NCI-H2107 (cell line): ENCODE measurements at places on chromosomes 2 and 18.

DNA sequence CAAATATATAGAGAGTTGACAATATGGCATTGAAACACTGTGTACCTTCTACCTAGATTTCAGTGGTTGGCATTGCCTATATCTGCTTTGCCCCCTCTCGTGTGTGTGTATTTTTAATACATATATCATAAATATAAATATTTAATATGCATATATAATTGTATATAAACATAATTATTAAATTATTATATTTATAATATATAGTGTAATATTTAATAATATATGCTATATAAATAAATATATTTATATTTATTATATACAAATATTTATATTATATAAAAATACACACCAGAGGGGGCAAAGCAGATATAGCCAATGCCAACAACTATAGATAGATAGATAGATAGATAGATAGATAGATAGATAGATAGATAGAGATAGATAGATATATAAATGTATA lies 124.1 kb downstream of the KIAA1328 start:
- DNase-seq, result no peak

DNA sequence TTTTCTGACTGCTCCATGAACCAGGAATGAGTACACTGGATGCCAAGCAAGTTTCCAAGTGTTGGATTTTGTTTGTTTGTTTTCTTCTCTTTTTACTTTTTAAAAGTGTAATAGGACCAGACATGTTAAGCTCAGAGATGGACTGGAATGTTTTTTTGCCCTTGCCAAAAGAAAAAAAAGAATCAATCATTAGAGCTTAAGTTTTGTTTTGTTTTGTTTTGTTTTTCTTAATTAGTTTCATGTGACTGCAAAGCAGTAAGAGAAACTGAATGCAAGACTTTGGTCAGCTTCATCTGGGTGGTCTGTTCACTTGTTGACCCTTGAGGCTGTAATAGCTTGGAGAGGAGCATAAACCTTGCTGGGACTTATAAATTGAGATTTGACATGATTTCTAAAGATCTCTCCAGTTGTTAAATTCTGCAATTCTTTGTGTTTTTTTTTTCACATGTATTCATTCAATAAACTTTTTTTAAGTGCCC lies 42.4 kb upstream of the SLC1A4 start:
- no peak for DNase-seq

- DNase-seq, result no peak
Observed at GRCh38 chr2:216659276-216659675, 26.1 kb downstream of the IGFBP2 start.

GRCh38 chr2:54724560-54725342 lies 1.3 kb downstream of the EML6 start:
- no peak for DNase-seq

DNA sequence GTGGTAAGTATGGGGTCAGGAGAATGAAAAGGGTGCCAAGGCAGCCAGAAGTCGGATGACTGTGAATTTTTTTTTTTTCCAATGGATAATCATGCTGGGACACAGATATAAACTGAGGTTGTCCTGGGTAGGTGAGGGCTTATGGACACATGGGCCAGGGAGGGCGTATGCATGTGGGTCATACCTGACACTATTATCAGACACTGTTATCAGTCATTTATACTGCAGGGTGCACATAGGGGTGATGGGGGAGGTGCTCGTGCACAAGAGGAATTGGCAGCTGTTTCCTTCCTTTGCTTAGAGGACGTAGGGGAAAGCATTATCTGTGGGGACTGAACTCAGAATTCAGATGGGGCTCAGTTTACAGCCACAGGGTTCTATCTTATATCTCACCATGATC lies 10.1 kb downstream of the CTIF start:
- DNase-seq, result no peak

GRCh38 chr2:212223696-212224095 lies 314.9 kb downstream of the ERBB4 start:
- DNase-seq, result no peak

DNA sequence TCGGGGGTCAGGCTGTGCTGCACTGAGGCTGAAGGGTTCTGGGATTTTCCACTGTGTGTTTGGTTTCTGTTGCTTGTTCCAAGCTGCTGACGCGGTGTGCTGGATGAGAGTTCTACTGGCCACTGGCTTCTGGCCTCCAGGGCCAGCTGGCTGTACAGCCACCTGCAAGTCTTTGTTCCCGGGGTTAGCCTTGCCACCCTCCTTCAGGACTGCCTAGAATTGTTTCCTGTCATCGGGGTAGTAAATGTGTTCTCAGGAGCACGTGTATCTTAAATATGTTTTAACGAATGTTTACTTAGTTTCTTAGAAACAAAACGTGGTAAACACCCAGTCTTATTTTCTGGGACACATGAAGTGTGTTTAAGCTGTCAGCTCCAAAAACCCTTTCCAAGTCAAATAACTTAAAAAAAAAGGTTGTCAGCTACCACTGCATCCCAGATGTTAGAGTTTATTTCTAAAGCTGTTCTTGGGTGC lies 231.2 kb downstream of the AGAP1 start:
- DNase-seq, result no peak

DNA sequence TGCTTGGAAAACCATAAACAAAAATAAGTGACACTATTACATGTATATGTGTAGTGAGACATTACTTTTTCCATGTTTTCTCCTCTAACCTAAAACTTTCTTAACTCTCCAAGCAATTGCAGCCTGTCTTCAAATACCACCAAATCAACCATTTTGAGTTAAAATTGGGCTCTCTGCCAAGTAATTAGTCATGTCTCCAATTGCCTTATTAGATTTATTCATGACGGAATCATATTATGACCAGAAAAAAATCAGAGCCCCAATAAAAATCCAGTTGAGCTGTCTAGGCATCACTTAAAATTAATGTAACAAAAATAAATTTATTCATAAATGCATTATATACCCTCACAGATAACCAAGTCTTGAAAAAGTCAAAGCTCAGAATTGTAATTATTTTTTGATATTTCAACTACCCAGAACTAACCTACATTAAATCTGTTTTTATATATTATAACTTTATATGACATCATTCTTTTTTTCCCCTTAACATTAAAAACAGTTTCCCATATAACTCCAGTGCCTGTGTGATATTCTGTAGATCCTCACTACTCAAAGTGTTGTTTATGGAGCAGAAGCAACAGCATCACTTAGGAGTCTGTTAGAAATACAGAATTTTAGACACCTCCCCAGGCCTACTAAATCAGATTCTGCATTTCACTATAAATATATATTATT lies 157.0 kb downstream of the ERBB4 start:
- DNase-seq, result no peak

GRCh38 chr2:69789772-69790600 lies 39.5 kb upstream of the GMCL1 start:
- no peak for DNase-seq

- no peak for DNase-seq
Observed at GRCh38 chr2:164725542-164725941, 104.3 kb upstream of the GRB14 start.

DNA sequence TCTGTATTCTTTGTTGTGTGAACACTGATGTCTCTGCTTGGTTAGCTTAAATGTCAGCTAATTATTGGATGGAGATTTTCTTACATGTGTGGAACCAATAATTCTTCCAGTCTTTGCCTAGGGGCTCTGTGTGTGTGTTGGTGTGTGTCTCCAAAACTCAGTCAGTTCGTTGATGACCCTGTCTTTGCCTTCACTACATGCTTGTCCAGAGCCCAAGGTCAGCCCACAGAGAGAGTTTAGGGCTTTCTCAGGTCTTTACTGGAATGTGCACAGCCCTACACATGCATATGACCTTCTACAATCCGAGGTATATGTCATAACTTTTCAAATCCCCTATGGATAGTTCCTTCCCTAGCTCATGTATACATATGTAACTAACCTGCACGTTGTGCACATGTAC lies 74.1 kb upstream of the LDAH start:
- no peak for DNase-seq

DNA sequence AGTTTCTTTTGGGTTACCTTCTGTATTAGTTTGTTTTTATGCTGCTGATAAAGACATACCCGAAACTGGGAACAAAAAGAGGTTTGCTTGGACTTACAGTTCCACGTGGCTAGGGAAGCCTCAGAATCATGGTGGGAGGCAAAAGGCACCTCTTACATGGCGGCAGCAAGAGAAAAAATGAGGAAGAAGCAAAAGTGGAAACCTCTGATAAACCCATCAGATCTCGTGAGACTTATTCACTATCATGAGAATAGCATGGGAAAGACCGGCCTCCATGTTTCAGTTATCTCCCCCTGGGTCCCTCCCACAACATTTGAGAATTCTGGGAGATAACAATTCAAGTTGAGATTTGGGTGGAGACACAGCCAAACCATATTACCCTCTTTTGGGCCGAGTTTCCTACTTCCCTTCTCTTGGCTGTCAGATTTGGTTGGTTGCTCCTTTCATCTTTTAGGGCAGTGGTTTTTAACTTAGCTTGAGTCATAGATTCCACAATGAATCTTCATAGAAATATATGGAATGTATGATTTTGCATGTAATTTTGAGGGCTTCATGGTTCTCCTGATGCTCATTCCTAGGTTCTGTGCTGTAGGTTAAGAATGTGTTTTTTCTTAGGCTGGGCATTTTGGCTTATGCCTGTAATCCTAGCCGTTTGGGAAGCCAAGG lies 44.2 kb downstream of the CEP192 start:
- DNase-seq, result no peak

- no peak for DNase-seq
Observed at GRCh38 chr2:231541645-231542044, 11.4 kb upstream of the NMUR1 start.

- no peak for DNase-seq
Observed at GRCh38 chr18:23220355-23220754, 85.1 kb downstream of the CABLES1 start.

DNA sequence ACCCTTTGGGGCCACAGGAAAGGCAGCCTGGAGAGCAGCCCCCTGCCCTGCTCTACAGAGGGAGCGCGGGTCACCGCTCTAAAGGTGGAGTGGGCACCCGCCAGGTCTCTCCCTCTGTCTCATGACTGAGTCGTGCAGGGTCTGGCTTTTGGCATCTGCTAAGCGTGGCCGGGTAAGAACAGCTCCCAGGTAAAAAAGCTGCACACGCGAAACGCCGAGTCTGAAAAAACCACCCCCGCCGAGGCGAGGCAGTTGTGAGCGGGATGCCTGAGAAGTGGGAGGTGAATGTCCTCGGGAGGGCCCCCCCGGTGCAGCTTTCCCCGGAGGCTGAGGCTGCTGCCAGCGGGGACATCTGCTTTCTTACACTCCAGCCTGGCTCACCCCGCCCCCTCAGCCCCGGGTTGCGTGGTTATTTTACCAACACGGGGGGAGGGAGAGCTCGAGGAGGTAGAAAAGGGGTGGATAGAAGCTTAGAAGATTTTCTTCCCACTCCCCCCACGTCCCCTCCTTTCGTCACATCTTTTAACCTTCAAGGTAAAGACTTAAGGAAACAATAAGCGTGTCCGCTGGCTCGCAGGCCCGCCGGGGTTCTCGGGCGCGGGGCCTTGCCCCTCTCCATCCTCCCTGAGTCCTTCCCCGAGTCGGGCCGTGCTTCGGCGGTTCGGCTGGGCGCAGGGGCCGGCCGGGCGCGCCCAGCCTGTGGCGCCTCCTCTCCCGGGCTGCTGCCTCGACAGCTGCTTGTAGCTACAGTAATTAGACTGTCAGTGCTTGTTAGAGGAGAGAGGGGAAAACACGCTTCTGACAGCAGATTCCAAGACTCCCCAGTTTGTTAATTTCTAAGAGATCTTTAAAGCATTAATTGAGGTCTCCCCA lies 70.6 kb upstream of the PSMD14 start:
- DNase-seq, result no peak

DNA sequence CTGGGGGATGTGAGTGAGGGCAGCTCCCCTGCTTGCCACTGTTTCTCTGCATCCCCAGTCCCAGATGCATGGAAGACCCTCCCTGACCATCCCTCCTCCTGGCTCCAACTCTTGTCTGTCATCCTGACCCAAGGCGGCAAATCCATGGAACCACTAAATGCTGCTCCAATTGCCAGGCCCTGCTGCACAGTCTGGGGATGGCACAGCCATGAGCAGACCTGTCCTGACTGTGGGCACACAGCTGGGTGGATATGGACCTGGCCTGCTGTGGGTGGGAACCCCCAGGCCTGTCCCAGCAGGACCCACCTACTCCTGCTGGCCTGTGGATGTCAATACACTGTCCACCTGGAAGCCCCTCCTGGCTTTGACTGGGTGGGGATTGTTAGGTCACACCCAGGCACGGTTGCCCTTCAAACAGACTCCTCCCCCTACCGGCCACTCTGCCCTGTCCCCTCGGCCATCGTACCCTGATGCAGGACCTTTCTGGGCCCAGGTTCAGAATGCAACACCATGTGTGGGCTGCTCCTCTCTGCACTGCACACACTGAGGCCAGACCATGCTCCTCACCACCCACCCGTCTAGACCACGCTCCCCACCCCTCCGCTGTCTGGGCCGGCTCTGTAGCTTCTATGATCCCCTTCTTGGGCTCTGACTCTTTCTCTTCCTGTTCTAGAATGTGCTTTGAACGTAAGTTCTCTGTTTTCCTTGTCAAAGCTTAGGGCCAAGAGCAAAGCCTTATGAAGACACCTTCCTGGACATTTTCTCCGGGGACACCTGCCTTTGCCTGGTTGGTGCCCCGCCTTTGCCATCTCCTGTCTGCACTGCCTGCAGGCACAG lies 57.9 kb downstream of the INPP5D start:
- DNase-seq, result no peak

GRCh38 chr18:64589000-64589399 lies 440.1 kb upstream of the LINC00305 start:
- no peak for DNase-seq

- no peak for DNase-seq
Observed at GRCh38 chr2:217269701-217270484, 410.0 kb upstream of the TNP1 start.

GRCh38 chr2:236449167-236449761 lies 120.4 kb upstream of the ACKR3 start:
- DNase-seq, result no peak

GRCh38 chr2:227183657-227184367 lies 19.4 kb downstream of the COL4A3 start:
- DNase-seq, result no peak

DNA sequence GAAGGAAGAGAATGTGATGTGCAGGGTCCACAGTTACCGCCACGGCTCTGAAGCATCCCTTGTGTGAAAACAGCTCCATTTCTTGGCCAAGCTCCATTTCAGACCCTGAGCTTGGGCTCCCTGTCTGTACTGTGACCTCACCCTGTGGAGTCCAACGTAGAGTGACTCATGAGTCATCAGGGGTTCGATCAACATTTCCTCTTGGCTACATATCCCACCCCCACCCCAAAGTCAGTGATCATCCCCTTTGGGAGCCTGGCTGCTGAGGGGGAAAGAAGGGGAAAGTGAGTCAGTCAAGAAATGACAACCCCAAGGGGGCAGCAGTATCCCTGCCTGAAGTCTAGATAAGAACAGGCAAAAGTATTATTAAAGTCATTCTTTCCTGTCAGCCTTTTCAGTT lies 62.2 kb downstream of the PAPOLG start:
- DNase-seq, result no peak

DNA sequence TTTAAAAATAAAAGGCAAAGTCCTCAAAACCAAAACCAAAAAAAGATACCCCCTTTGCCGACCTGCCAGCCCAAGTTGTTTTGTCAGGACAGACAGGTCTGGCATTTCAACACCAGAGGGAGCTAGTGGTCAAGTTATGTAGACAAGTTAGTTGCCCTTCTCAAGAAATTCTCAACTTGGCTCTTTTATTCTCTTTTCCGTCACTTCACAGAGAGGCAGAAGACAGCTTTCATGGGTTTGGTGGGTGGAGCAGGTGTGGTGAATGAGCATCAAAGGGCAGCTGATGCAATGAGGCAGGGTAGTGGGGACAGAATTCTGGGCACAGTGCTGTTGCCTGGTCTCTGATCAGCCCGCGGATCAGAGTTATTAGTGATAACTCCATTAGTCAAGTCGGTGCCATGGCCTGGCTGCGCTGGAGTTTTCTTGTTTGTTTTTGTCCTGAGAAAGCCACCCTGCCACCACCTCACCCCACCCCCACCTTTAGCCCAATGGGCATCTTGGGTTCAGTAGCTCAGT lies 303.7 kb upstream of the EPAS1 start:
- DNase-seq, result peak; percentile 38
